Activated naive CD8-positive, alpha-beta T cell treated with anti-CD3 and anti-CD28 coated beads, Interleukin-2, amount 50 U/mL, for 24 hours (primary cell): ENCODE measurements at places on chromosomes 6 and 20.

DNA sequence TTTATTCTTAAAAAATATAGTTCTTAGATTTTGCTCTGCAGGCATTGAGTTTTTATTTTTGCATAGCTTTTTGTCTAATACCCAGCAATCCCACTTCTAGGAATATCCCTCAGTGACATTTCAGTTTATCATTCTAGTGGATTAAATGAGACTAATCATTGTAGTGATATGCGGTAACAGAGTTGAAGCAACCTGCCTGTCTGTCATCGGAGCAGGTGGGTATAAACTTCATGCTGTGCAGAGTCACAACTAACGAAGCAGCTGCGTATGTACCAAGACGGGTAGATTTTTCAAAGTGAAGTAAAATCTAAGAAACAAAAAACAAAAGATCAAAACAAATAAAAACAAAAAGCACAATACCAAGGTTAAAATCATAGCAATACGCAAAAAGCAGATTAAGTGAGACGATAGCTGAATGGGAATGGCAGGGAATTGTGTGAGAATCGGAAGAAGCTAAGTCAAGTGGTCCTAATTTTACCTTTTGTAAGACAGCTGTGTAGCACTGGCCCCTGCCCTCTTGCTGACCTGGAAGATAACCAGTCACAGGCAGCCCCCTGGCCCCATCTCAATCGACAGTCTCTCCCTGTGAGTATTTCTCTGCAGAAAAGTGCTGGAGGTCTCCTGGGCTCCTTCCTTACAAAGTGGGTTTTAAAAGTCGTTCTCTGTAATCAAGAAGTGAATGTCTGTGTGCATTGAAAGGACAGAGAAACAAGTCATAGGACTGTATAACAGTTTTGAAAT, 169.2 kb downstream of the OR2B2 start:
- no peak for DNase-seq

- peak; percentile 41 for DNase-seq
These were observed 119.9 kb downstream of the INSM1 start for GRCh38 chr20:20487811-20488210.

DNA sequence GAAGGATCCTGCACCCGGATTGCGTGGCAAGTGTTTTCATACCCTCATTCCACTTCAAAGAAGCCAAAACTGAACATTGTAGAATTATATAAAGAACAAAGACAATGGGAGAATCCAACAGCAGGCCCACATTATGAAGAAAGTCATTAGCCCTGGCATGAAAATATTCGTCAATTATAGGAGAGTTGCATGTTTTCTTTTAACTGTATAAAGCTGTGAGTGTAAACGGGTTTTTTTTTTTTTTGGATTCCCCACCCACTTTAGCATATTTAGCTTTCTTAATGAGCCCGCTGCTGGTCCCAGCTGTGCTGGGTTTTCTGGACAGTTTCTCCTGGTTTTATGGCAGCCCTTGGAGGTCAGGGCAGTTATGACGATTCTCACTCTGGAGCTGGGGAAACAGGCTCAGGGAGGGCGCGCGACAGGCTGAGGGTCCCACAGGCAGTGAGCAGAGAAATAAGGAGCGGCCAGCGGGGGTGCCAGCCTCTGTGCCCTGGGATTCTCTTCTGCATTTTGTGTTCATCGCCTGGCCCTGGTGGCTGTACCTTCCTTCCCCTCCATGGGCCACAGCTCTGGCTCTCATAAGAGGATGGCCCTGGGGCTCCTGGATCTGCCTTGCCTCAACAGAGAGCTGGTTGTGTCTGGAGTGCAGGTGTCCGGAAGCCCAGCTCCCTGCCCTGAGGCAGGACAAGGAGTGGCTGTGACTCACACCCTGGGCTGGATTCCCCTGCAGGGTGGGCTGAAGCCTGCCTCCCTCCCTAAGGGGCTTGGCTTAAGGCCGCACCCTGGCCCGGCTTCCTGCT, 24.1 kb upstream of the SULF2 start:
- DNase-seq: no peak

DNA sequence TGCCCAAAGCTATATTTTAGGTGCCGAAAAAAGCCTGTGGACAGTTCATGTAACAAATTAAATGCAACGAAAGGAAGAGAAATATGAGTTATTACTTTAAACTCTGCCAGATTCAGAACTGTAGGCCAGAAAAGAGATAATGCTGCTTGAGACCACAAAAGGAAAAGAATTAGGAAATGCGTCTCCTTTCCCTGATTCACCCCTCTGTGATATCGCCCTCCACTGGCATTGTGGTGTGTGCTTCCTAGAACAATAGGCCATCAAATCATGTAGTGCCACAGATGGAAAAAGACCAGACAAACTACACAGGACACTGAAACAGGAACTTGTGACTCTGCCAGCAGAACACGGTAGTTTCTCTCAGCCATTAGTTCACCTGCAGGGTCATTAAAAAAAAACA, 14.7 kb upstream of the LAMA4 start:
- no peak for DNase-seq

DNA sequence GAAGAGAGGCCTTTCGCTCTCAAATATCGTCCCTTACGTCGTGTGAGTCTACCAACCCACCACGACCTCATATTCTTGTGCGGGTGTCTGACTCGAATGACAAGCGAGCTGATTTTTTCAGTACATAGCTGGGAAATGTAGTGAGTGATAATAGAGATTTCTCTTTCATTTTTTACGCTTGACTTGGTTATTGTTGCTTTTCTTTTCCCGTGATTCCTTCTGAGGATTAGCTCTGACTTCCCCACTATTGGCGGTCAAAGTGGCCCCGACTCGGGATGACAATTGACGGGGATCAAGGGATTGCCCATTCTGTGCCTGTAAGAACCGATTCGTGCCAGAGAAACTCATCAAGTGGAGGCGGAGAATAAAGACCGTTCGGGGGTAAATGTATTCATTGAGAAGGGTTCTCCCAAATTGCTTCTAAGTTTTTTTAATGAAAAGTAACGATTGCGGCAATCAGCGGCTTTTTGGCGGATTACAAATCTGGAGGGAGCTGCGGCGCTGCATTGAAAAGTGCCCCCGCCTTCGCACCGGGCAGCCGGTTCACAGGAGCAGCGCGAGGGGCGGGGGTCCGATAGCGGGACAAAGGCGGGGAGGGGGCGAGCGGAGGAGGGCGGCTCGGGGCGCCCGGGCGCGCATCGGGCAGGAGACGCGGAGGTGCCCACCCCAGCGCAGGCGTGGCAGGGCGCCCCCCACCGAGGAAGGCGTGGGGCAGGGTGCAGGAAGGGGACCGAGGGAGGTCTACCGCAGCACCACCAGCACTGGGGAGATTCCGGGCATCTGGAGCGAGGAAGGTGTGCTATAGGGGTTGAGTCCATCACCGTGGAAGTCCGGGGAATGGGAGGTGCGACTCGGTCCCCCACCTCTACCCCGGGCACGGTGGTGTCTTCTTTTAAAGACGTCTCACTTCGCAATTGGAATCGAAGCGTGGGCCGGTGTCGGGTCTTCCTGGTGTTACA, 44.5 kb upstream of the OSTM1 start:
- peak; percentile 14 for DNase-seq

GRCh38 chr6:110544472-110544871, 68.1 kb upstream of the SLC22A16 start:
- no peak for DNase-seq
